ENCODE measurements at places on chromosomes 7 and 10. TPM values are rescaled to one million over a fixed set of nuclear protein-coding genes. Genes with fewer than 3 reads are reported as not detected.
A peak's percentile ranks its signal among the peaks of the same experiment; 100 is the strongest.

COL13A1 gene
- 13.6 TPM for total RNA-seq

GBX1 gene
- total RNA-seq = not detected

PARD3 gene
- total RNA-seq = 27.7 TPM

NPTX2 gene
- 35.2 TPM for total RNA-seq

DYDC2 gene
- not detected for total RNA-seq

CLRN3 gene
- total RNA-seq = not detected

MYPN gene
- not detected for total RNA-seq

RHOBTB1 gene
- 12.9 TPM for total RNA-seq

UCN3 gene
- not detected for total RNA-seq

INSYN2A gene
- total RNA-seq = not detected

GLI3 gene
- total RNA-seq = 21.3 TPM

ZSCAN25 gene
- 22.5 TPM for total RNA-seq

FAM20C gene
- 104 TPM for total RNA-seq

FGFBP3 gene
- 1.7 TPM for total RNA-seq

THSD7A gene
- 20.0 TPM for total RNA-seq

SLC16A12 gene
- total RNA-seq = 0.45 TPM

DNA sequence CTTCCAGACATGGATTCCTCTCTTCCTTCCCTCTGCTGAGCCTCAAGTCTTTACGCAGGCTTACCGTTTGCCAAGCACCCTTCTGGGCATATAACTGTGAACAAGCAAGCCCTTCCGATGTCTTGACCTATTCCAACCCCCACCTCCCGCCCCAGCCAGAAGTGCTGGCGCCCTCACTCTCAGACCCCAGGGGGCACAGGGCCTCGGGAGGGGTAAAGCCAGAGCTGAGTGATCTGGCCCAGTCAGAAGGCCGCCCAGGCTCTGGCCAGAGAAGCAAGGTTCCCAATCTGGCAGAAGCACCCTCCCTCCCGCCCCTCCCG lies 1.2 kb downstream of the PRRT4 start:
- no peak for DNase-seq

DNA sequence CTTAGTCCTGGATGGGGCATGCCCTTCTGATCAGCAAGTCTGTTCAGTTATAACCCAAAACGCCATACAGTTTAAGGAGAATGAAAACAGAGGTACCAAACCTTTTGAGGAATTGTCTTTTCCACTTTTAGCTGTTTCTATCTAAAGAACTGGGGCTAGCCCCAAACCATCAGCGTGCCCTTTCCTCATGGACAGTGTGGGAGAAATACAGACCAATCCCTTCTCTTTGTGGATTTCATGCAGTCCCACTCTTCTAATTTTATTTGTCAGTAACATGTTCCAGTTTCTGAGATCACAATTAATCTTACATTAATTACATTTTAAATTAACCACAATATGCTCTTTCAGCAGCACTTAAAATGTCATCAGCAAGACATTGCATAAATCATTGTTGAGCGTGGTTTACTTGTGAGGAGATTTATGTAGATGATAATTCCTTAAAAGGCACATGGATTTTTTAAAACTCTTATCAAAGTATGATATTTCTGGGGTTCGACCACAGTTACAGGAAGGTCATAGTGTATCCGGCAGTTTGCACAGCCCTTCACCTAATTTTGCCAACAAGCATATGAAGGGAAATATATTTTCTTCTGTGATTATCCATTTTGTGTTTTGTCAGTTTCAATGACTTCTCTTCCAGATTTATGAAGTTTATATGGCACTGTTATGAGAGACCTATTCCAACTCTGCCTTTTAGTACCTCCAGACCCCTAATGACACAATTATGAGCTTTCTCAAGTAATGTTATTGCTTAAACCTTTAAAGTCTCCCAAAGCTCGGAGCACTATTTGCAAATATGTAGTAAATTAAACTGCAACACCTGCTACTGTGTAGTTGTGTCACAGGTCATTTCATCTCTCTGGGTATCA lies 868.4 kb upstream of the C7orf33 start:
- DNase-seq = no peak

- no peak for DNase-seq
Observed at GRCh38 chr7:152392254-152392653, 43.5 kb downstream of the KMT2C start.

DNA sequence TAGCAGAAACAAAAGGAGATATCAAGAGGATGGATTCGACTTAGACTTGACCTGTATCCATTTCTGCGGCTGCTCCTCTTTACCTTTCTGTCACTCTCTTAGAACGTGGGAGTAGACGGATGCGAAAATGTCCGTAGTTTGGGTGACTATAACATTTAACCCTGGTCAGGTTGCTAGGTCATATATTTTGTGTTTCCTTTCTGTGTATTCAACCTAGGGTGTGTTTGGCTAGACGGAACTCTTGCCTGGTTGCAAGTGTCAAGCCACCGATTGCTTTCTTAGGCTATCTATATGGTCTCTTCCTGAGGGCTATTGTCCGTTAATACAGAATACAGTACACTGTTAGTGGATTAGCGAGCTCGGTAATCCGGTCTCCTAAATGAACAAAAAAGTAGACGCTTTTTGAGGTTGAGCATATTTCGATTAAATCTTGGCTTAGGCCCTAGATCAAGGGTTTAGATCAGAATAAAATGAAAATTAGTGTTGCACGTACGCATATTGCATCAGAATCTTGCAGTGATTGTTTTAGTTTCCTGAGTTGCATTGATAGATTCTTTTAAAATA lies 1.2 kb downstream of the PTEN start:
- DNase-seq = no peak

DNA sequence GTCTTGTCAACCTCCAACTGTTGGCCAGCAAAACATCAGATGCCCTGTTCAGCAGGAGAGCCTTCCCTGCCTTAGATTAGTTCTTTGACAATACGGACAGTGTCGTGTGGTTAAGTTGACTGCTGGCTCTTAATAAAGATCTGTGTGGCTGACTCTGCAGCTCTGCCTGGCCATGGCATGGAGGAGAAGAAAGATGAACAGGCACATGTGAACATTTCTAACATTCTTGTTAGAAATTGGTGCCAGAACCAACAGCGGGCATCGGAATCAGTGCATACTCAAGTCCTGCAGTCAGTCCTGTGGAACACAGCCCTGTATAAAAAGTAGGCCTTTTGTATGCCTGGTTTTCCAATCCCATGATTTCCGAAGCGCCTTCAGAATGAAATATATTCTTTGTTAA lies 455.6 kb downstream of the POM121L12 start:
- DNase-seq = no peak

- DNase-seq = no peak
Observed at GRCh38 chr7:119482209-119482608, 790.8 kb upstream of the KCND2 start.

DNA sequence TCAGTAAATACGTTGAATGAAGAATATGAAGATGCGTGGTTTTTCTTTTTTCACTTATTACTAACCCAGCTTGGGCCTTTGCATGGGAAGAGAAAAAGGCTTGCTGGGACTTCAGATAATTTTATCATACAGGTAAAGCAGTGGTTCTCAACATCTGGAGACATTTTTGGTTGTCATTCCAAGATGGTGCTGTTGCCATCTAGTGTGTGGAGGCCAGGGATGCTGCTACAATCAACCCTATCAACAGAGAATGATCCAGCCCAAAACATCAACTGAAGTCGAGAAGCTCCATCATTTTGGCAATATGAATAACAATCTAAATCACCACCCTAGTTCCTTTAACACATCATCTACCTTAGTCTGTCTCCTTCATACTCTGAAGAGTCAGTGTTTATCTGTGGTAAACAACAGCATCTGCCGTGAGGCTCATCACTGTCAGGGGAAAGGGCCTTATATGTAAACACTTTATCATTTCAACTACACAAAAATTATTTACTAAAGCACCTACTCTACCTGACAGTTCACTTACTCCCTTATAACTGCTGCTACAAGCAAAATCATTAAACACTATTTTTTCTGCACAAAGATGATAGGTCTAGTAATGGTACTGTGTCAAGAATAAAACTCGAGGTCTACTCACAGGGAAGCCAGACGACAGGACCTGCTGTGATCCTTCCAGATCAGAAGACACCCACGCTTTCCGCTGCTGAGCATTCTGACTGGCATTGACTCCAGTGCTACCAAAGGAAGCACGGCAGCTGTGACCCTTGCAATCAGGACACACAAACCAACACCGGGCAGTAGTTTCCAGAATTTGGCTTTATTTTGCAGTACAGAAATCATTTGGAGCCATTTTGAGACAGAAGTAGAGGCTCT lies 48.6 kb downstream of the GDI2 start:
- no peak for DNase-seq

DNA sequence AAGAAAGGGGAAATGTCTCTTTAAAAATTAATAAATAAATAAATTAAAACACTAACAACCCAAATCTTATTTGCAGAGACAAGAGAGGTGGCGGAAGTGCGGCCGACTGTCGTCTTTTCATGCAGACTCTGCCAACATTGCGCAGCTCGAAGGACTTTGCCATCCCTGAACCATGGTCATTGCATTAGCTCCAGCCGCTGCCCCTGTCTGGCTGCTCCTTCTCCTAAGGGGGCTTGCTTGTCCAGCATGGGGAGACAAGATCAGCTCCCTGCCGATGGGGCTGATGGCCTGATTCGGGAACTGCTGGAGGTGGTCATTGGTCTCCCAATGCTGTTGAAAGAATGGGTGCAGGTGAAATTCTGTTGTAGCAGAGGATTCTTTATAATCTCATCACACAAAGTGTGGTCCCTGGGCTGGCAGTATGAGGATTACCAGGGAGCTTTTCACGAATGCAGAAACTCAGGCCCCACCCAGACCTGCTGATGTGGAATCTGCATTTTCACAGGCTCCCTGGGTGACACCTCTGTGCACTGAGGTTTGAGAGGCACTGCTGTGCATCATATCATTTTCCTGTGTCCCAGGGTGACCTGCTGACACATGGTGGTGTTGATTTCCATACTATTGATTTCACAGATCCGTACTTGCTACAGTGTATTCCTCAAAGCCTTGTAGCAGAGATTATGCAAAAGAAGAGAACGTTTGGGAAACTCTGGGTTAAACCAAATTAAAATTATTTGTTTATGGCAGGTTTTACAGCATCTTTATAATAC lies 172.4 kb upstream of the ZMIZ1 start:
- DNase-seq = no peak

DNA sequence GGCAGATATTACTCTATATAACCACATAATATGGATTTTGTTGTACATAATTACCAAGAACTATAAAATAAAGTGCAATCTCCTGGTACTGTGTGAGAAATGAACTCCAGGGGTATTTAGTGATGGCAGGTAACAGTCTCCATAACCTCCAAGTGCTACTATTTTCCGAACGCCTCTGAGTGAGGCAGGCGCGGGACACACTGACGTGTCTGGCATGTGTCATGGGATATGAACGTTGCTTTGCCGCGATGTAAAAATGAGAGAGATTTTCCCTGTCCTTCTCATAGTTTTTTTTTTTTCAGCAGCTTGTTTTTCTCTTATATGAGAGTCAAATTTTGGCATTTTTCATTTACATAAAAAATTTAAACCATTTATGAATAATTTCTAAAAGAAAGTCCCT lies 3.6 kb downstream of the ADARB2 start:
- no peak for DNase-seq

GRCh38 chr7:108094933-108095710 lies 35.0 kb downstream of the LAMB4 start:
- no peak for DNase-seq

DNA sequence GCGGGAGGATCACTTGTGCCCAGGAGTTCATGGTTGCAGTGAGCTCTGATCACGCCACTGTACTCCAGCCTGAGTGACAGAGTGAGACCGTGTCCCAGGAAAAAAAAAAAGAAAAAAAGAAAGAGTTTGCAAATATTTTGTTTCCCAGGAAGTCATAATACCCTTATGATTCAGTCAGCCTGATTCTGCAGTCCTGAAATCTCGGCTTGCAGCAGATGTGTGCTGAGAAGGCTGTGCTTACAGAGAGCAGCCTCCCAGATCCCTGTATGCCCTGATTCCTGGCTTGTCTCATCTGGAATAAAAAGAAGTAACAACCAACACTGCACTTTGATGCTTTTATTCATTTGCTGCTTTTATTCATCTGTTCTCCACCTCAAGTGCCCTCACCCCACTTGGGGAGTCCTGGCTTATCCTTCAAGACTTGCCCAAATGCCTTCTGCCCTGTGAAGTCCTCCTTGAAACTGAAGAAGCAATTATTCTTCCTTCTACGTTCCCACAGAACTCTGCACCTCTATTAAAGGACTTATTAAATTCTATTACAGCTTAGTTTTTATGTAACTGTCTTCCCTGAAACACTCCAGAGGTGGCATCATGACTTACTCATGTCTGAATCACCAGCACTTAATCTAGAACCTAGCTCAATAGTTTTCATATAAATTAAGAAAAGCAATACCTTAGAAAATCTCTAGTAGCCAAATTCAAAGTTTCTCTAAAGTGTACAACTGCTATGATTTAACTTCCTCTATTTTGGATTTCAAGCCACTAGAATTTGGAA lies 27.7 kb upstream of the BPGM start:
- no peak for DNase-seq

DNA sequence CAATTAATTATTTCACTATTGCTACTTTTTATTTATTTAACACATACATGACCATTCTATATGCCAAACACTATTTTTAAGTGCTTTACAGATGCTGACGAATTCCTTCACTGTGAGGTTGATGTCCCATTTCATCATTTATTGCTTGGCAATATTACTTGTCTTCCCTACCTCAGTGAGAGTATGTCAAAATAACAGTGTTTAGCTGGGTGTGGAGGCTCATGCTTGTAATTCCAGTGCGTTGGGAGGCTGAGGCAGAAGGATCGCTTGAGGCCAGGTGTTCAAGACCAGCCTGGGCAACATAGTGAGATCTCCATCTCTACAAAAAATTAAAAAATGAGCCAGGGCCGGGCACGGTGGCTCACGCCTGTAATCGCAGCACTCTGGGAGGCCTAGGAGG lies 19.8 kb upstream of the MRC1 start:
- no peak for DNase-seq

GRCh38 chr7:42618651-42619360 lies 293.1 kb downstream of the C7orf25 start:
- no peak for DNase-seq

DNA sequence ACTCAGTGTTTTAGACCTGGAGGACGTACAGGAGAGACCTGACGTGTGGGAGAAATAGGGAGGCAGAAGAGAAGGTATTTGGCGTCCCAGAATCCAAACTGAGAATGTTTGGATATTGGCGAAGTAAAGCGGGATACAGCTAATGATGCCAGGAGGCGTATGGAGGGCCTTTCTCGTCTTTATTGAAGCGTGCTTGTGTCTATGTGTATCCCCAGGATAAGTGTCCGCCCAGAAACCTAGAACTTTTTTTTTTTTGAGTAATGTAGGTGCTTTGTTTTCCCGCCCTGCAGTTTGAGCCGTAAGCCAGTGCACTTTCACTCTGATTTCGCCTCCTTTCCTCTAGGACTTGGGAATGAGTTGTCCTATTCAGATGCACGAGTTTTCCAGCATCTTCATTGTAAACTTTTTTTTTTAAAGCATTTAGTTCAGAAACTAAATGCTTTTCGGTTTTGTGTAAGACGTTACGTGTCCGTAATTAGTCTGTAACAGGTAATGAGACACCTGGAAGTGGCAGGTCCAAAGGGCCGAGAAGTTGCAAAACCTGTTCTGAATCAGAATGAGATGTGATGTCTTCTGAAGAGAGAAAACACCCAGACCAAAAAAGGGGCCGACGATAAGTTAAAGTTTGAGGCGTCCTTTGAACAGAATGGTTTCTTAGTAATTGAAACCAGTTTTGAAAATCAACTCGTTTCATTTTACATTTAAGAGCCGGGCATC lies 746 bp downstream of the ARL5B start:
- no peak for DNase-seq

GRCh38 chr10:116287906-116288501 lies 15.0 kb upstream of the GFRA1 start:
- DNase-seq = no peak

GRCh38 chr10:127332631-127333030 lies 136.2 kb upstream of the INSYN2A start:
- DNase-seq = no peak

- peak; percentile 69 for DNase-seq
Observed at GRCh38 chr7:159108941-159109652, 35.6 kb downstream of the VIPR2 start.
